ENCODE measurements at places on chromosomes 7 and 10.

DNA sequence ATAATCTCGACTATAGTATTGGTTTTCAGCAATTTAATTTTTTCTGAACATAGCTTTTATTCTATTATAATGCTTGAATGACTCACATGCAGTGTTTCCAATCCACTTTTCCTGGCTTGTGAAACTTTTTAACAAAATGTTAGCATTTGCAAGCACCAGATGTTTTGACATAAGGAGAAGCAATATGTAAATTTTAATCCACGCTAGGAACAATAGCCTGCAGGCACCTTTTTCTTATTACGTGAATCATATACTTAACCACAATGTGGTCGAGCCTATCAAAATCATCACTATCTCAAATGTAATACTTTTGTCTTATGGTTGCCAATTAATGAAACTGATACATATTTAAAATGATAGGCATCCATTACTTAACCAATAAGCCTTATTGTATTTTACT is 97.1 kb downstream of the TFEC start:
- DNase-seq, result no peak

DNA sequence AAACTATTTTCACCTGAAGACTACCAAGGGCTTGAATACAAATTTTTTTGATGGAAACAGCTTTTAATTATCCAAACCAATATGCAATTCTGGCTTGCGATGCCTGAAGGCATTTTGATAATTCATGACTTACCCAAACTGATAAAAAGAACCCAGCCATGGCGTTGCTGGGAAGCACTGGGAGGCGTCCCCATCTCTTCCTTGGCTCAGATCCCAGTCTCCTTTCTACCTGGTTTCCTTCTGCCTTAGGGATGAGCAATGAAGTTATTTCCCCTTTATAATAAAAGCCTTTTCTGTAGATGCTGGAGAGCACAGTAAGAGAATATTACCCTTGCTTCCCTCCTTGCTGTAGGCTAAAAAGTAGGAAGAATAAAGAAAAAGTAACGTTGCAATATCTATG is 129.1 kb upstream of the ANK3 start:
- no peak for DNase-seq

DNA sequence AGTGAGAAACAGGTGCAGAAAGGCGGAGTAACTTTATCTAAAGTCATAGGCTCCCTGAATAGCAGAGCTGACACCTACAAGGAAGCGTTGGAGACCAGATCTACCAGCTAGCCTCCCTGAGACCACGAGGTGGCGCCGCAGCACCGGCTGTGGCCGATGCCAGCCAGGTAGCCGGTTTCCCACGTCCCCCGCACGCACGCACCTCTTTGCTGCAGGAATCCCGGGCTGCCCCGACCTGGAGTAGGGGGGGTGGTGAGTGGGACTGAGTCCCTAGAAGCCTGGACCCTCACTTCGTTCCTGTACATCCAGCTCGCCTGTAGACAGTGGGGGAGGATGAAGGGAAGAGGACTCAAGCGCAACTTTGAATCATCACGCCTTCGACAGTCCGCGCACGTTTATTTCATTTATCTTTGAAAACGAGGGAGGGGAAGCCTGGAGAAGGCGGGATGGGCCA is 3.7 kb downstream of the ELOVL3 start:
- DNase-seq, result peak; percentile 86

GRCh38 chr7:150516956-150517745 is 2.5 kb downstream of the GIMAP7 start:
- no peak for DNase-seq

GRCh38 chr7:21251151-21251800 is 176.6 kb upstream of the SP4 start:
- DNase-seq, result no peak

- no peak for DNase-seq
These were observed 11.1 kb upstream of the ARID5B start for GRCh38 chr10:61890430-61890829.

GRCh38 chr7:148772297-148773089 is 73.8 kb downstream of the CUL1 start:
- DNase-seq, result no peak

GRCh38 chr7:80950550-80950967 is 31.7 kb upstream of the SEMA3C start:
- no peak for DNase-seq

GRCh38 chr10:78295242-78295641 is 261.6 kb downstream of the RPS24 start:
- no peak for DNase-seq

DNA sequence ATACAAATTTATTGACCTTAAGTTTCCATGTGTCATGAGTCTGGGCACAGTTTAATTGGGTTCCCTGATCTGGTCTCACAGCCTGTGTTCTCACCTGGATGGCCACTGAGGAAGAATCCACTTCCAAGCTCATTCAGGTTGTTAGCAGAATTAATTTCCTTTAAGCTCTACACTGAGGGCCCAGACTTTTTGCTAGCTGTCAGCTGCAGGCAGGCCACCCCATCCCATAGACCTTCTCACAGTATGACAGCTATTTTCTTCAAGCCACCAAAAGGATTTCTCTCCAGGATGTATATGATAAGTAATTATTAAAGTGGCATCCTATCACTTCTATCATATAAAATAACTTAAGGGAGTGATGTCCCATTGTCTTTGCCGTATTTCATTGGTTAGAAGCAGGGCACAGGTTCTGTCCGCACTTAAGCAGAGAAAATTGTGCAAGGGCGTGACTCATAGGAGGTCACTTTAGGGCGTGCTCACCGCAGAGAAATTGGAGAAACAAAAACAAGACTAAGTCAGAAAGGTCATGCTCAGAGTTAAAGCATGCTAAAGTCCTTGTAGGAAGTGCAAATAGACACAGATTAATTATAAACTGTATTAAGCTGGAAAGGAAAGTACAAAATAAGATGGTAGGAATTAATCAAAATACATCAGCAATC is 109.9 kb downstream of the AHR start:
- peak; percentile 8 for DNase-seq
